ENCODE measurements at places on chromosomes 11 and 22.

DNA sequence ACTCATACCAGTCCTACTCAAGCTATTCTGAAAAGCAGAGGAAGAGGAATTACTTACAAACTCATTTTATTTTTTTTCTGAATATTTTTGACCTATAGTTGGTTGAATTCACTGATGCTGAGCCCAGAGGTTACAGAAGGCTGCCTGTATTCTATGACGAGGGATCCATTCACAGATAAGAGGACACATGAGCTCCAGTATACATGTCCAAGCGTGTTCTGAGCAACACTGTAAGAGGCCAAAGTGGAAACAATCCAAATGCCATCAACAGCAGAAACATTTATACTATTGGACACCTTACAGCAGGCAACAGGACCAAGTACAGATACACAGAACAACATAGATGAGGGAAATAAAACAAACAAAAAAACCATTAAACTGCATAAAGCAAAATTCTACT lies 10.3 kb downstream of the KDM4E start:
- no peak for DNase-seq

- peak; percentile 93 for DNase-seq
These were observed 39.4 kb downstream of the ABTB2 start for GRCh38 chr11:34318111-34319037.

DNA sequence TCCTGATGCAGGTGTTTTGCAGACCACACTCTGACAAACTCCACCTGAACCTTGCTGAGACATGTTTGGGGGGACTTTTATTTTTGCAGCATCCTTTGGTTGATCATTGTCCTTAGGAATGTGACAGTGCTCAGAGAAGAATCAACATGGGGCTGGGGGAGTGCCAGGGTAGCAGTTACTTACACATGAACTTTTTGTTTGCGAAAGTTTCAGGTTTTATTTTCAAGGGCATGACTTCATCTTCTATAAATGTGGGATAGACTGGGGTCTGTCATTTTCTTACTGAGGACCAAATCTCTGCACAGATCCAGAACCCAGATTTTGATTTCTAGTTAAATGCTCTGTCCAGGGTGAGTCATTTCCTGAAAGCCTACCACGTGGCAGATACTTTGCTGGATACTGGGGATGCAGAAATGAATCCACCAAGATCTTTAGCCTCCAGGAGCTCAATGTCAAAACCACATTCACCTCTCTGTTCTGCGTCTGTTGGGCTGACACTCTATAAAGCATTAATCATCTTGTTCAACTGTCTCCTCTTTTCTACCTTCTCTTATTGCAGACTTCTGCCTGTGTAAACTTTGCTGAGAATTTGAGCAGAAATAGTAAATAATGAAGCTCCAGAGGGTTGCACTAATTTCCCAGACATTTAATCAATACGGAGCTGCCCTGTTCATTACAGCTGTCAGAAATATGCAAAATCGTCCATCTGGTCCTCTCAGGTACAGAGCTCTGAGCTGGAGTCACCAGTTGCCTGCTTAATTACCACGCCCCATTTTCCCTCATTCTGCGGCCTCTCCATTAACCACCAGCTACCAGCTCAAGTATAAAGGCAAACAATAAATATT lies 387.9 kb downstream of the MIAT start:
- no peak for DNase-seq

DNA sequence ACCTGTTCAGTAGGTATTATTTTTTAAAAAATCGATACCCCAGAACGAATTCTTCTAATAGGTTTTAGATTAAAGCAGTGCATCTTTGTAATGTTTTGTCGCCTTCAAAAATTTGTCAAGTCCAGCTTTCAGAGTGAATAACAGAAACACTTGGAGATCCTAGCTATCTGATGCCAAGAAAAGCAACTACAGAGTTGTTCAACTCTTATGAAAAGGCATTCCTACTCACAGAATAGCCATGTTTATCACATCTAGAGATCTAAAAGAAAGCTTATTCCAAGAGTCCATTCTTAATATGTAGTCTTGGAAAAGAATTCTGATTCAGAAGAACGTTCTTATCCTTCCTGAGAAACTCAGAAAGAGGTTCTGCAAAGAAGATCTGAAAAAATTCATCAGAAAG lies 268.5 kb downstream of the TTC28 start:
- no peak for DNase-seq

DNA sequence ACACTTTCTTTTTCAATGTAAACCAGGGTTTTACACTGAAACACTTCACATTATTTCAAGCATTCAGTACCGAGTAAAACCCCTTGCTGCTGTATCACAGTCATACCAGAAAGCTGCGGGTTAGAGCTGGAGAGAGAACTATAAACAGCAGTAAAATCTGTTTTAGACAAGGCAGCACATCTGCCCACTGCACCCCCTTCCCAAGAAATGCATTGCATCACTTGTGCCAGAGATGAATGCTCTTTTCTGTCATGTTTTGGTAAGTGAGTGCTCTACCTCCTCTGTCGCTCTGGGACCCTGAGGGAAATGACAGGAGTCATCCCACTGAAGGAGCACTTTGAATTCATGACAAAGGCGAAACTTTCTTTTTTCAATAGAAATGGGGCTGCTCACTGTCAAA lies 107.2 kb downstream of the MAML2 start:
- DNase-seq: no peak

DNA sequence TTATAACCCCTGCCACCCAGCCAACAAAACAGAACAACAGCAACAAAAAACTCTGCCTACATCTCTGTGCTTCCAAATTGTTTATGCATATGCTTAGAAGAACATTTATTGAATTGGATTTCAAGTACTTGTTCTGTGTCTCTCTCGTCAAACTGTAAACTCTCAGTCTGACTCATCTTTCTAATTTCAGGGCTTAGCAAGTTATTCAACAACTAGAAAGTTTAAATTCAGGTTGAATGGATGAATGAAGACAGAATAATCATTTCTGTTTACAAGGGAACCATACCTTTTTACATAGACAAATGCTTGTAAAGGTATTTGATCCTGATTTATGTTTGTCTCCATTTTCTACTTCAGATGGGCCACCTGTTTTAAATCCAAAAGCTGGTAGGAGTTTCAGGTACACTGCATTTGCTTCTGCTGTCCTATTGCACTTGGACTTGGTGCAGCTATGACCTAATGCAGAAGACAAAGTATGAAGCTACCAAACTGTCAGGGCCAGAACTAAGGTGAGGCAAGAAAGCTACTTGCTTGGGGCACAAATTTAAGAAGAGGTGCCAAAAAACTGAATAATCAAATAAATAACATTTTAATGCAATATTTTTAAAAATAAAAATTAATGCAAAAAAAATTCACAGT lies 1.6 kb upstream of the FBXO3 start:
- DNase-seq: no peak

- DNase-seq: no peak
These were observed 1420.7 kb downstream of the TBC1D22A start for GRCh38 chr22:48182846-48183805.

- DNase-seq: no peak
These were observed 60.1 kb downstream of the RAB30 start for GRCh38 chr11:83011333-83012167.

GRCh38 chr11:535210-535518 lies 212 bp downstream of the HRAS start:
- DNase-seq: no peak

- no peak for DNase-seq
These were observed 16.2 kb downstream of the WNT7B start for GRCh38 chr22:45960477-45961386.

DNA sequence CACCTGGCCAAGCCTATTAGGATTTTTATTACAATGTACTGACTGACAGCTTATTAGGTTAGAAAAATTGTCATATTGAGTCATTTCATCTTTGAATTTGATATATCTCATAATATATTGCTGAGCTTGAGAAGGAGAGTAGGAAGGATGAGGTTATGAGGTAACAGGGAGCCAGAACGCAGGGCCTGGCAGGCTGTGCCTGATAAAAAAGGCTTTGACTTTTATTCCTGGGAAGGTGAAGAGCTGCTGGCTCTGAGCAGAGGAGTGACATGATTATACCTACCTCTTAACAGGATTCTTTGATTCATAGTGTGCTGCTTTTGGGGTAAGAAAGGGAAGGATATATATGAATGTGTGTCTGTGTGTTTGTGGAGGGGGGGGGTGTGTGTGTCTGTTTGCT lies 70.9 kb downstream of the SFI1 start:
- no peak for DNase-seq

GRCh38 chr11:27700351-27701301 lies at the start of gene BDNF:
Gene BDNF, minus strand, starts transcription at chr11:27700455. Its CDS starts 41,891 bp downstream, at chr11:27658564.
- peak; percentile 57 for DNase-seq

- DNase-seq: no peak
These were observed 1.1 kb upstream of the FXYD2 start for GRCh38 chr11:117825538-117826189.

DNA sequence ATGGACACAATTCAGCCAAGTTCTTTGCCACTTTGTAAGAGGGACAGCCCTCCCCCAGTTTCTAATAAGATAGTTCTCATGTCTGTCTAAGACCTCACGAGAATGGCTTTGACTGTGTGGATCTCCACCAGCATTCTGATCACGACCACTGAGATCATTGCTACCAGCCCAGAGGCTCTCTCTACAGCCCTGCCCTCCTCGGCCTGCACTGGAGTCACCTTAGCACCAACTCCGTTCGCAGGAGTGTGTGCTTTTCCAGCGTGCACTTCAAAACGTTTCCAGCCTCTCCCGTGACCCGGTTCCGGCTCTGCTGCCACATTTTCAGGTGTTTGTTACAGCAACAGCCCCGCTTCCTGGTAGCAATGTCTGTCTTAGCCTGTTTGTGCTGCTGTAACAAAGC lies 26.2 kb downstream of the TSPAN32 start:
- no peak for DNase-seq

All from HT-29 (cell line).